Inflammatory macrophage treated with lipopolysaccharide for 1 hour (primary cell): ENCODE measurements at places on chromosomes 7 and 10.

GRCh38 chr7:26636808-26637207 is 227.6 kb downstream of the SKAP2 start:
- no peak for DNase-seq

DNA sequence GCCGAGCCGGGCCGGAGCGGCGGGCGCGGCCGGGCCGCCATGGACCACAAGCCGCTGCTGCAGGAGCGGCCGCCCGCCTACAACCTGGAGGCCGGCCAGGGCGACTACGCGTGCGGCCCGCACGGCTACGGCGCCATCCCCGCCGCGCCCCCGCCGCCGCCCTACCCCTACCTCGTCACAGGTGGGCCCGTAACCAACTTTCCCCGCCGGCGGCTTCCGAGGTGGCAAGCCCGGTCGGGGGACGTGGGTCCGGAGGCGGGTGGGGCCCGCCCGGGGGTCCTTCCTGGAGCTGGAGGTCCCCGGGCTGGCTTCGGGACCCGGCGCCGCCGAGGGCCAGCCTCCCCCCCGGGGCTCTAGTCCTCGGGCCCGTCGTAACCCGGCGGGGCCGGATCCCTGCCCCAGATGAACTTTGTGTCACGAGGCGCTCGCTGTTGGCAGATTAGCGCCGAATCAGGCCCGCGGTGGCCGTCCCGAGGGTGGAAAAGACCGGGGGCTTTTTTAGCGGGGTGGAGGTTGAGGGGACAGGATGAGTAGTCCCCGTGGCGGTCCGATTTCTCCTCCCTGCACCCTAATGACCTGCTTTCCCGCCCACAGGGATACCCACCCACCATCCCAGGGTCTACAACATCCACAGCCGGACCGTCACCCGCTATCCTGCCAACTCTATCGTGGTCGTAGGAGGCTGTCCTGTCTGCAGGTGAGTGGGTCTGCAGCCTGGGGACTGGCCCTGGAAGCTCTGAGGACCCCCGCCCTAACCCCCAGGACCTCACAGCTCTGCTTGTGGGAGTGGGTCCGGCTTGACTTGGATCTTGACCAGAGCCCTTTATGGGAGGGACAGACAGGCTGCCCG is 496 bp downstream of the BRI3 start:
- peak; percentile 57 for DNase-seq

- peak; percentile 43 for DNase-seq
Measured at GRCh38 chr10:71351628-71352319, 32.7 kb downstream of the SLC29A3 start.

GRCh38 chr10:63865210-63865609 is 344.0 kb downstream of the REEP3 start:
- DNase-seq = no peak

- no peak for DNase-seq
Measured at GRCh38 chr7:114008696-114009095, 89.9 kb upstream of the PPP1R3A start.
